Prostate gland (tissue), 2 donors: ENCODE measurements at places on chromosomes 5 and 9. TPM values are rescaled to one million over a fixed set of nuclear protein-coding genes. Genes with fewer than 3 reads are reported as not detected.

The FAM169A gene
- 16.6 TPM for total RNA-seq

The NCBP1 gene
- total RNA-seq: 18.1 TPM

The PPP2CA gene
- 175 TPM for total RNA-seq

The SMAD5 gene
- total RNA-seq: 37.3 TPM

The BTNL9 gene
- 11.7 TPM for total RNA-seq

The ARID3C gene
- total RNA-seq: 1.1 TPM

The IFNA2 gene
- not detected for total RNA-seq

The BARX1 gene
- 3.7 TPM for total RNA-seq

The CFAP77 gene
- not detected for total RNA-seq

The GRM6 gene
- 0.23 TPM for total RNA-seq

The FGF10 gene
- 6.9 TPM for total RNA-seq

The PCDHGB4 gene
- 9.9 TPM for total RNA-seq

The LCN1 gene
- total RNA-seq: not detected
